ENCODE measurements at places on chromosomes 11 and 22.

DNA sequence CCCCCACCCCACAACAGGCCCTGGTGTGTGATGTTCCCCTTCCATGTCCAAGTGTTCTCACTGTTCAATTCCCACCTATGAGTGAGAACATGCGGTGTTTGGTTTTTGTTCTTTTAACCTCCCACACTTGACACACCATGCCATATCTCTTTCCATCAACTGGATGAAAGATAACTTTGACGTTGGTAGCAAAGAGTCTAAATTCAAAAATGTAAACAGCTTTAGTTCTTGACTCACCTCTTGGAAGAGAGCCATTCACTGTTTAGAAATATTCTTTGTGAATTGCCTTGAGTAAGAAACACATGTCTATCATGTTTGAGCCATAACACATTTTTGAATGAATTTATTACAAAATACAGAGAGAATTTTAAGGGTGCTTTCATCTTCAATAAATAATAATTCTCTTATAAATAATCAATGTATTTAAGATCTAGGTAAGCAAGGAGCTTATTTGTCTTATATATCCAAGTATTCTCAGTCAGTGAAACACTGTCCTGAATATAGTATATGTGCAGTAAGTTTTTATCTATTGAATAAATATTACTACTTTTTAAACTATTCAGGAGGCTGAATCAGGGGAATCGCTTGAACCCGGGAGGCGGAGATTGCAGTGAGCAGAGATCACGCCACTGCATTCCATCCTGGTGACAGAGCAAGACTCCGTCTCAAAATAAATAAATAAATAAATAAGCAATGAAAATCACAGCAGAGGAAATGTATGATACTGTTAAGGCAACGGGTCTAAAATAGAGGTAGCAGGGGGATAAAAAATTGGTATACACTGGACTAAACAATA, 6.7 kb downstream of the CARD18 start:
- DNase-seq, result no peak

DNA sequence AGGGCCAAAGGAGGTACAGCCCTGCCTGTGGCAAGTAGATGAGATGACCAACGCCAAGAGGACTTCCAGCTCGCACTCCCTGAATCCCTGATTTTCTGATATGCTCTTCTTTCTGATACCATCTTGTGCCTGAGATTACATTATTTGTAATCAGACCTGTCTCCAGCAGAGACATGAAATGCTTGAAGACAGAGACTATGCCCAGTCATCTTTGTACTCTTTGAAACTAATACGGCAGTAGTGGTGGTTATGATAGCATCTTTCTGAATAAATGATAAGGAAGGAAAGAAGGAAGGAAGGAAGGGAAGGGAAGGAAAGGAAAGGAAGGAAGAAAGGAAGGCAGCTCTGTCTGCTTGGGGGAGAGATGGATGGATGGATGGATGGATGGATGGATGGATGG, 27.8 kb downstream of the IL10RA start:
- DNase-seq, result no peak

DNA sequence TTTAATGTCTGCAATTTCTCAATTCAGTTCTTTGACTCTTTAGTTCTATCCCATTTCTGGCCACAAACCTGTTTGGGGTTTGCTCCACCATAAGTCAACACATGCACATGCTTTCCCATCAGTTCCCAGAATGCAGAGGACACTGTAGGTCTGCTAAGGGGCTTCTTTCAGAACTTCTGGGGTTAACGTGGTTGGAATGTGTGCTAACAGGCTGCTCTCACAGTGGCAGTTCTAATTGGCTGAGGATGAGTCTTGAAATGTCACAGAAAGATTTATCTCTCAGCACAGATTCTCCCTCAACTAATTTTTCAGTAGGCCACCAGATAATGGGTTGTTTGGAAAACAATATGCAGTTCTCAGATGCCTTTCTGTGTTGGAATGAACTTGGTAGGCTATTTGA, 703.4 kb downstream of the NTM start:
- no peak for DNase-seq

DNA sequence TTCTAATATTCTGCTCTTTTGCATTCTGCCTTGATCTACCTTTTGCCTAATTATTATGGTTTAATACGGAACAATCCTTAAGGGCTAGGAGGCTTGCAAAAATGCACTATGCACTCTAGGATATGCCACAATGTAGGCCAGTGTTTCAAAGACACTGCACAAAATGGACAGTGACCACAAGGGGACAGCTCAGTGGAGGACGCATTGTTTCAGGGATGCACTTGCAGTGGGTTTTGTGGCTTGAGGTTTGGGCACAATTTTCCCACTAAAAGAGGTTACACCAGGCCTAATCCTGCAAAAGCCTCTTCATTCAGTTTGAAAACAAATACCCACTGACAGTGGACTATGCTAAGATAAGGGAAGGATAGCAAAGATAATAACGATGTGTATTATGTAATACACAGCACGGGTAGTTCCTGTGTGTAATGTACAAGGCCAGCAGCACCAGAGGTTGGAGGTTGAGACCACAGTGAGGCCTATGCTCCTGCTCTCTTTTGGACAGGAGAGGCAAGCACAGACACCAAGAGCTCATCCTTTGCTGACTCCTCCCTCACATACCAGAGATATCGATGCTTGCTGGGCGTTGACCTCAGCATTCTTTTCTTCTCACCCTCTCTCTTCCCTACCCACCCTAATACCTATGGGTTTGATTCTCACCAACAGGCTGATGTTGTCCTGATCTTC, 12.7 kb downstream of the MAP6 start:
- DNase-seq, result no peak

DNA sequence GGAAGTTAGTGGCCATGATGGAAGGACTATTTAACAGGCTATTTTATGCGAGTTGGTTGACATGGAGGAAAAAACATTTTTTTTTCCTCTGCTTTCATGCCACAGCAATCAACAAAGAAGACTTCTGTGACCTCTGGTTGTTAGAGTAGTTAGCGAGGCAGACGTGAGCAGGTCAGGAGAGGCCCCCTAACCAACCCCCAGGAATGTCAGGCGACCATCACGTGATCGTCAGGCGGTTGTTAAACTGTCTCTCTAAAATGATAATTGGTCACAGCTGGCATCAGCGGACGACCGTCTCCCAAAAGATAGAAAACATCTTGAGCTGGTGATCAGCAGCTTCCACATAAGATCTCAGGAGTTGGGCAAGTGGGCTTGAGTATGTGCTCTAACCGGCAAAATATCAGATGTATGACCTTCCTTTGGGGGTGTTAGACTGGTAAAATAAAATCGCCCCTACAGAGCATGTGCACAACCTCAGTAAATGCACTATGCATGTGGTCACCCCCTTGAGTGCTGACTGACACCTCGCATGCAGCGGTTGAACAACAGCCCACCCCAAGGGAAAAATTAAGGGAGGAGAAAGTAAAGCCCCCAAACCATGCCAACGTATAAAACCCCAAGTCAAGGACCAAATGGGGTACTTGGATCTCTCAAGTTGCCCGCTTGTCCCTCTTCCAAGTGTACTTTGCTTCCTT, 20.9 kb upstream of the NARS2 start:
- DNase-seq, result no peak

- DNase-seq, result no peak
Observed at GRCh38 chr11:95522874-95523273, 266.7 kb downstream of the FAM76B start.

DNA sequence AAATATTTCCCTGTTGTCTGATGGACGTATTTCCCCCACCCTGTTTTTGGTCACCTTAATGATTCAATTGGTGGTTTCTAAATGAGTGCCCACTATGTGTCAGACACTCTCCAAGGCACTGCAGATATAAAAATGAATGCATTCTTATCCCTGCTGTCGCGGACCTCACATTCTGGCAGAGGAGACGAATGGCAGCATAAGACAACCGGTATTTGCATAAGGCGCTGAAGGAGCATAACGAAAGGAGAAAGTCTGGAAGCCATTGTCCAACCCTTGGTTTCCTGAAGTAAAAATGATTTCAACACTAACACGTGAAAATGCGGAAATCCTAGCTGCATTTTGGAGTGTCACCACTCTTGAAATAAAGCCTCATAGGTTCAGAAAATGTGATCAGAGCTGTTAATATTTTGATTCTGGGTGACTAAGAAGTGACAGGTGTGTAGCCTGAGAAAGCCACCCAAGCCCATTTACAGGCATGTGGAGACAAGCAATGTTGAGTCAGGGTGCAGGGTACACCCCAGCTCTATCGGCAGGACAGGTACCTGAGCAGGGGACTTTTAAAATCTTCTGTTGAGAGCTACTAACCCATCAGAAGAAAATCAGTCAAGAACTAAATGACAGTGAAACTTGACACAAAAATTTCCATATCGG, 10.1 kb upstream of the GAB2 start:
- DNase-seq, result peak; percentile 75

DNA sequence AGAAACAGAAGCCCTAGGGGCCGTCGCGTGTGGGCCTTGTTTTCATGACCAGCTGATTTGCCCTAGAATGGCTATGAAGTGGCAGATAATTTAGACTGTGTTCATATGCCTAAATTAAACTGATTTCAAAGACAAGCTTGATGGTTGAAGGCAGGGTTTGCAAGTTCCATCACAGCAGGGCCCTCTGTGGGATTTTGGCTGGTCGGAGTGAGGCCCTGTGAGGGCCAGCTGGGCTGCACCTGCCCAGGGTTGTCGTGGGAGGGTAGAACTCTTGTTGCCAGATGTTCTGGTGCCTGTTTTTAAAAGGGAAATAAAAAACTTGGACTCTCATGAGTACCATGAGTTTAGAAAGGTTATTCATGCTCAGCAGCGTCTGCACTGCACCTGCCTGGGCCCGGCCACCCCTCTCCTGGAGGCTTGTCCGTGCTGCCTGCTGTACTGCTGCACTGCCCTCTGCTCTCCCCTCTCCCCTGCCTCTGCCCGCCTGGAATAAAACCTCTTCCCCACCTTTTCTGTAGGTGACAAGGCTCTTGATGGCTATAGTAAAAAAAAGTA, 44.1 kb downstream of the AP2A2 start:
- DNase-seq, result no peak

DNA sequence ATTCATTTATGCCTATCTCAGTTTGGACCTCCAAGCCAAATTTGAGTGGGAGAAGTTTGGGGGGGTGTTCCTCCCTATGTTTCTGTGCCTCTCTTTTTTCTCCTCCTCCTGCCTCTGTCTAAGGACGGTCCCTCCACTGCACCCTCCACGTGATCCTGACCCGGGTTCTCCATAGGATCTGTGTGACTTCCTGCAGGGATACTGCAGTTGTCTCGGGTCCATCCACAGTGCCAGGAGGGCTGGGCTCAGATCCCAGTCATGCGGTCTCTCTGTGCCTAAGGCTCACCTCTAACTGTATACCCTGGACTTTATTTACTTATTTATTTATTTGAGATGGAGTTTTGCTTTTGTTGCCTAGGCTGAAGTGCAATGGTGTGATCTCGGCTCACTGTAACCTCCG, 1354.5 kb downstream of the BRD1 start:
- DNase-seq, result no peak

DNA sequence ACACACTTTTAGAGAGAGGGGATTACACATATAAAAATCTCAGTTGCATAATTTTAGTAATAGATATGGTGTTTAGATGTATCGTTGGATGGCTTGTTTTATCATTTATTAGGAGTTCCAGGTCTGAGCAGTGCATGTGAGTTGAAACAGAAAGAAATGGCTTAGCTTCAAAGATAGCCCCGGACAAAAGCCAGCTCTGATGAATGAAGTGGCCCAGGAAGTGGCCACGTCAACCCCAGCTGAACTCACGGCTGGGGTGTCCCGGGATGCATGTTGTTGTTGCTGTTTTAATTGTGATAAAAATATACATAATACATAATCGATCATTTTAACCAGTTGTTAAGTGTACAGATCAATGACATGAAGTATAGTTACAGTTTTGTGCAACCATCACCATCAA, 1513.6 kb downstream of the BRD1 start:
- no peak for DNase-seq

DNA sequence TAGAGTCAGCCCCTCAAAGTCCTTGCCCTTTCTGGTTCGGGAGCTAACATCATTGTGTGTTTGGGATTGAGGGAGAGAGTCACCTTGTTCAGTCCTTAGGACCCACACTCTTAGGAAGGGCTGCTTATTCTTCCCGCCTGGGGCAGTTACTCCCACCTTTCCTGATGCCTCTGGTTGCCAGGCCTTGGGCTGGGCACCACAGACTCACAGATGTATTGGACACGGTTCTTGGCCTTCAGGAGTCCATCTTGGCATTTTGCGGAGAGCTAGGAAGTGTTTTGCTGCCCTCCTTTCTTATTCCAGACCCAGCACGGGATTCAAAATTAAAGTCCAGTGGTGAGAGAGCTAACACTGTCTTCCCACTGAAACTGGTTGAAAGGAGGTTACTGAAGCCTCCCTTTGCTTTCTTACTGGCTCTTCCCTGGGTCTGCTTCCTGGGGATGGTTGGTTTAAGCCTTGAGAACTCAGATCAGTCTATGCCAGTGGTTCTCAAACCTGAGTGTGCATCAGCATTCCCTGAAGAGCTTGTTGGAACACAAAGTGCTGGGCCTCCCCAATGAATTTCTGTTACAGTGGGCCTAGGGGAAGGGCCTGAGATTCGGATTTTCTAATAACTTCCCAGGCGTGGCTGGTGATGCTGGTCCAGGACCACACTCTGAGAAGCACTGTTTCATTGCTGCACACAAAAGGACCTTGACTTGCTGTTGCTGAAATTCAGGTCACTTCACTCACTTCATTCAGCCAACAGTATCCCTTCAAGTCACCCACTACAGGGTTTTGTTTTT, 1.4 kb downstream of the OSBP2 start:
- DNase-seq, result no peak

DNA sequence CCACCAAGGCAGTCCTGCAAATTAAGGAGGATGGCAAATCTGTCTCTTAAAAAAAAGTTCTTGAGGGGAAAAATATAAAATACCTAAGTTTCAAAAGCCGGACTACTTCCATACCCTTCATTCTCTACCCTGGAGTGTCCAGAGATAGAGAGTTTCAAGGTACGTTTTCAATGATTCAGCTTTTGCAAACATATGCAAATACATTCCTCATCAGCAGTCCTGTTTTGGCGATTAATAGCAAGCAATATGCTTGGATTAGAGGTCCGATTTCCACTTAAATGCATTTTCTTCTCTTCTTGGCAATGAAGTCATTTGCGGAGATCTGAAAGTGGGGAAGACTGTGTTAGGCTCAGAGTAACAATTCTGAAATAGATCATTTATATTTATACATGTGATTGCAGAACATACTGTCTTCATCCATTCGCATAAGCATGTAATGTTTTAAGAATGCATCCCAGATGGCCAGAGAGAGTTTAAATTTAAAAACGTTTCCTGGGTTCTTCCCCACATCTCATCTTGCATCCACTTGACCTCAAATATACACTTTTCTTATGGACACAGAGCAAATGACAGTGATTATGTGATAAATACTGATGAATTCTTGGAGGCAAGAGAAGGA, 13.8 kb upstream of the TFIP11 start:
- no peak for DNase-seq

DNA sequence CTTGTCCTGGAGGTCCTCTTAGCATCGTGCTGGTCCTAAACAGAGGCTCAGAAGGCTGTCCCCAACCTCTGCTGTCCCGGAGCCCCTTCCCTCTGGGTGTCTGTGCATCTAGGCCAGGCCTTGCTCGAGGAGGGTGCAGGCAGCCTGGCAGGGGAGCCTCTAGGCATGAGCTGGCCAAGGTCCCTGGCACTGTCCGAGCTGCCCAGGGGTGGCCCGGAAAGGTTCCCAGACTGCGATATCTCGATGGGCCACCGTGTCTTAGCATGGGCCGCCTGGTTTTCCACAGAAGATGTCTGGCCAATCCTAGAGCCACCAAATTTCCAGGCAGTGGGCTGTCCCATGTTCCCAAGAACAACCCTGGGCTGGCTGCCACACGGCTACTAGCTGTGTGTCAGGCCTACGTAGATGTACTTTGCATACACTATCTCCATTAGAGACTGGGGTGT, 24.6 kb upstream of the SMIM38 start:
- DNase-seq, result no peak

GRCh38 chr22:42189761-42190160, 59.2 kb upstream of the CYP2D6 start:
- DNase-seq, result no peak

Measured in activated CD4-positive, alpha-beta T cell treated with anti-CD3 and anti-CD28 coated beads, Interleukin-10, Interleukin-2, amounts not matched to agents 100 ng/mL and 50 ng/mL, durations not matched to agents 16 hours and 8 hours (primary cell).